ENCODE measurements at places on chromosomes 4 and X. TPM values are rescaled to one million over a fixed set of nuclear protein-coding genes. Genes with fewer than 3 reads are reported as not detected.

GRCh38 chrX:130086447-130087206 is 23.7 kb downstream of the ELF4 start:
- DNase-seq = no peak
- peak overlapping the region; percentile 74 for H3K27ac ChIP-seq
- H3K4me3 ChIP-seq = no peak overlapping the region

GRCh38 chr4:23969635-23970145 is 79.8 kb upstream of the PPARGC1A start:
- H3K36me3 ChIP-seq = no peaks in the 10 kb centered on the region
- no peaks in the 10 kb centered on the region for H3K4me1 ChIP-seq
- DNase-seq = no peak
- H3K27ac ChIP-seq = no peak overlapping the region

GRCh38 chr4:56244681-56245080 is 142.6 kb downstream of the AASDH start:
- H3K36me3 ChIP-seq = no peaks in the 10 kb centered on the region
- H3K27me3 ChIP-seq = no peaks in the 10 kb centered on the region
- H3K27ac ChIP-seq = no peak overlapping the region
- H3K4me3 ChIP-seq = no peak overlapping the region
- no peak for DNase-seq
- no peaks in the 10 kb centered on the region for H3K4me1 ChIP-seq

- H3K27ac ChIP-seq = no peak overlapping the region
- H3K36me3 ChIP-seq = no peaks in the 10 kb centered on the region
- no peaks in the 10 kb centered on the region for H3K4me1 ChIP-seq
- H3K27me3 ChIP-seq = no peaks in the 10 kb centered on the region
- no peak for DNase-seq
These were observed 527.7 kb downstream of the ANKRD50 start for GRCh38 chr4:124184792-124185191.

GRCh38 chr4:124806403-124806802 is 93.9 kb upstream of the ANKRD50 start:
- no peaks in the 10 kb centered on the region for H3K36me3 ChIP-seq
- no peaks in the 10 kb centered on the region for H3K27me3 ChIP-seq
- H3K4me1 ChIP-seq = no peaks in the 10 kb centered on the region
- H3K4me3 ChIP-seq = no peak overlapping the region
- DNase-seq = no peak

- DNase-seq = no peak
- no peak overlapping the region for H3K27ac ChIP-seq
- H3K27me3 ChIP-seq = no peaks in the 10 kb centered on the region
These were observed 108.2 kb upstream of the SORBS2 start for GRCh38 chr4:185920171-185920570.

DNA sequence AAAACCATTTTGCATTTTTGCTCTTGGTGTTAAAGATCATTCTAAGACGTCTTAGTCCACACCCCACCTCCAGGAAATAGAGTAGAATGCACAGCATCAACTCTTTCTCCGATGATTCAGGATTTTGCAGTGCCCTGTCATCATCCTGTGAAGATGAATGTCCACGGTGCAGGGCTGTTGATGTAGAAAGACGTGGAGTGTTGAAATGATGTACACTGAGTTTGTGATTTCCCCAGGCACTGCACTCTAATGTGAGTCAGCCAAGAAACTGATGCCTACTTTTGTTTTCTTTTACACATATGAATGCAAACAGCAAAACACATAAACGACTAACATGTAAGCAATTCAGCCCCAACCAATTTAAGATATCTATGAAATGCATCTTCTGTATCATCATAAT is 10.5 kb downstream of the LGI2 start:
- no peaks in the 10 kb centered on the region for H3K27me3 ChIP-seq
- no peaks in the 10 kb centered on the region for H3K36me3 ChIP-seq
- H3K27ac ChIP-seq = no peak overlapping the region
- H3K4me3 ChIP-seq = no peak overlapping the region

- no peaks in the 10 kb centered on the region for H3K4me1 ChIP-seq
- no peaks in the 10 kb centered on the region for H3K27me3 ChIP-seq
- no peak overlapping the region for H3K4me3 ChIP-seq
- no peak overlapping the region for H3K27ac ChIP-seq
- no peak for DNase-seq
- H3K36me3 ChIP-seq = no peaks in the 10 kb centered on the region
These were observed 157.7 kb downstream of the SPANXN1 start for GRCh38 chrX:145405012-145405411.

GRCh38 chrX:129086802-129087201 is 436.5 kb downstream of the SMARCA1 start:
- no peak overlapping the region for H3K4me3 ChIP-seq
- H3K27ac ChIP-seq = no peak overlapping the region
- no peak for DNase-seq
- H3K27me3 ChIP-seq = no peaks in the 10 kb centered on the region
- H3K4me1 ChIP-seq = no peaks in the 10 kb centered on the region

DNA sequence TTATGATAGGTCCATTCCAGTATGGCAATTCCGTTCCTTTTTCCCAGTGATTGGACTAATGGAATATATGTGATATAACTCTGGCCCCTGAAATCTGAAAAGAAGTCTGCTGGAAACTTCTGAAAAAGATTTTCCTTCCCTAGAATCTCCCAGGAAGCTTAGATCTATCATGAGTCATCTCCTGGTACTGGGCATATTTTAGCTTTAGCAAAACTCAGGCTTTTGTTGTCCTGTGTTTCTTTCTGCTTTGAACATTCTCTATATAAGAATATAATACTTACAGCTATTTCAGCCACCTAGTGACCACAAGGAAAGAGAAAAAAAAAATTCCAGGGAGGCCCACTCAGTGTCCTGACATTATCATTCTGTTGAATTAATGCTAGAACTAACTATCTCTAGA is 597.2 kb upstream of the GRIA3 start:
- H3K4me1 ChIP-seq = no peaks in the 10 kb centered on the region
- no peak overlapping the region for H3K4me3 ChIP-seq
- H3K27me3 ChIP-seq = no peaks in the 10 kb centered on the region
- DNase-seq = no peak
- H3K27ac ChIP-seq = no peak overlapping the region

GRCh38 chr4:140681201-140681600 is 75.0 kb downstream of the TBC1D9 start:
- H3K4me1 ChIP-seq = no peaks in the 10 kb centered on the region
- DNase-seq = no peak
- no peaks in the 10 kb centered on the region for H3K27me3 ChIP-seq

DNA sequence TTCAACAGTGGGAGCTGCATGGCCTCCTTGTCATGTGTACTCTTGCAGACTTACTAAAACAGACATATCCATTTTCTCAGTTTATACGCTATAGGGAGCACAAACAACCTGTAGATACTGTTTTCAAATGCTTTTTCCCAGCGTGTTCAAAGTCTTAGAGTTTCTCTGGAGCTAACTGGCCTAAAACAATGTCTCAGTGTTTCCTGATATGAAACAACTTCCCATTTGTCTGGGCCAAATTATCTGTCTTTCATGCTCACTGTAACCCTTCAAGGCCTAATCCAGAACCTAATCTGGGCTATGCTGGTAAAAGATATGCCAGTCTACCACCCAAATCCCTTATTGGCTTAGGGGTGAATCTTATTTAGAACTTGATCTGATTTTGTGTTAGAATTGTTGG is 38.8 kb downstream of the RAB40A start:
- no peaks in the 10 kb centered on the region for H3K4me1 ChIP-seq
- no peak overlapping the region for H3K4me3 ChIP-seq
- no peaks in the 10 kb centered on the region for H3K27me3 ChIP-seq

DNA sequence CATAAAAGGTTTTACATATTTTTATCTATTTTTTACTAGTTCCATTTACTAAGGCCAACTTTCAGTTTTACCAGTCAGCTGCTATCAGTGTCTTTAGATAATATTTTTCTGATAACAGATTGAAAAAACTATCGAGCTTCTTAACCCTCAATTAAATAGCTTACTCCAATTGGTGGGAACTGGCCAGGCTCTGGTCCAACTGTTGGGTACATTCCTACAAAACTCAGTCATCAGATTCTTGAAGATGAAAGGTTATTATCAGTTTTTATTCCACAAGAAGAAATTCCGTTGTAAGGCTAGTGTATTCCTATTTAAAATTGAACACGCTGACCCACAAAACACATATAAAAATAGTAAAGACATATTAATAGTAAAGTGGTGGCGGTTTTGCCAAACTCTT is 346.2 kb downstream of the MAPK10 start:
- no peak for DNase-seq
- H3K27me3 ChIP-seq = no peaks in the 10 kb centered on the region
- no peaks in the 10 kb centered on the region for H3K36me3 ChIP-seq
- H3K27ac ChIP-seq = no peak overlapping the region
- H3K4me1 ChIP-seq = peaks cover 14% of the 10 kb centered on the region
- H3K4me3 ChIP-seq = no peak overlapping the region

DNA sequence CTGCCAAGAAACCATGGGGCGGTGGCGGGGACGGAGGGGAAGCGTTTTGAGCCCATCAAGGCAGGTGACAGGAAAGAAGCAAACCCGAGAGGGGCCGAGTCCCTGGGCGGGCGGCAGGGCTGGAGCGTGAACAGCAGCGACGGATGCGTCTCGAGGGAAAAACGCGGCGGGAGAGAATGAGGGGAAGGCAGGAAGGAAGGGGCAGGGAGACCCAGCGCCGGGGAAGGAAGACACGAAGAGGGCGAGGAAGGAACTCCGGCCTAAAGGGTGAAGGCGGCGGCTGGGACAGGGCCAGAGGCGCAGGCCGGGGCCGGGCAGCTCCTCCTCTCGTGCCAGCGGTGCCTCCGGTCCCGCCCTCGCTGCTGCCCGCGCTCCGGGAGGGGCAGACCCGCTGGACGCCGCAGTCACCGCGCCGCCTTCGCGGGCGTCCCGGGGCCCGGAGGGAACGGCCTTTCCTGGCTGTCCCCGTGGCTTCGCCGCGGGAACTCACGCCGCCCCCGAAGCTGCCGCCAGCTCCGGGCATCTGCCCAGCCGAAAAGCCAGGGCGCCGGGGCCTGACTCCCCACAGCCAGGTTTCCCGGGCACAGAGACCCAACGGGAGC is 751 bp upstream of the RGS12 start:
- H3K27me3 ChIP-seq = peaks cover 12% of the 10 kb centered on the region
- DNase-seq = peak; percentile 45
- peaks cover 24% of the 10 kb centered on the region for H3K4me1 ChIP-seq
- H3K27ac ChIP-seq = peak overlapping the region; percentile 96
- H3K4me3 ChIP-seq = peak overlapping the region; percentile 87

DNA sequence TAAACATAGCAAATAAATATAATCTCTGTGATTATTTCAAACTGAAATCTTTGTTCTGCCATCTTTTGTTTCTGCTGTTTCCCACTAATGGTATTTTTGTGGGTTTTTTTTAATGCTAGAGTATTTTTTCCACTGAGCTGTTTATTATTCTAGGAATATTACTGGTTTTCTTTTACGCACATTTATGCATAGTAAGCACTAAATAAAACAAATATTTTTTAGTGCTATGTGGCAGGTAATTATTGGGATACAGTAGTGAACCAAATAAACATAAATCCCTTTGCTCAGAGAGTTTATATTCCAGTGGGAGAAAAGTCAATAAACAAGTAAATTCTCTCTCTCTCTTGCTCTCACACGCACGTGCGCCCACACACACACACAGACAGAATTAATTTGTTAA is 397.4 kb downstream of the PRDM5 start:
- H3K27me3 ChIP-seq = no peaks in the 10 kb centered on the region
- H3K27ac ChIP-seq = no peak overlapping the region
- DNase-seq = no peak
- H3K36me3 ChIP-seq = no peaks in the 10 kb centered on the region

ADGRG2 gene
- total RNA-seq = 0.25 TPM

POU4F2 gene
- total RNA-seq = not detected

Measured in heart right ventricle (tissue), 16 donors.